ENCODE measurements at places on chromosomes 2 and 18.

DNA sequence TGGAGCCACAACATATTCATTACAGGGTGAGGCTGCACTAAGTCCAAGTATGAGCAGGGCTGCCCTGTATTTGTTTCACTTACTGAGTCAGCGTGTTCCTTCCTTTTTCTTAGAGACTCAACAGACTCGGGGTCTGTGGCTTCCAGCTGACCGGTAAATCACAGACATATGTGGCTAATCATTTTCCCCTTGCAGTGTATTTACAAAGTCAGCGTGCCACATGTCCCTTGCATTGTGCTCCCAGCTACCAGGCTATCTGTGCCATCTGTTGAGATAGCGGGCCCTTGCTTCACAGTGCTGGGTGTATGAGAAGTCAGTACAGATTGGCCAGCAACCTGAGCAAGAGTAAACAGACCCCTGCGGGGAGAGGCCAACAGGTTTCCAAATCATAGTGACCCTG lies 254.3 kb downstream of the LRRTM1 start:
- DNase-seq = peak; percentile 27

DNA sequence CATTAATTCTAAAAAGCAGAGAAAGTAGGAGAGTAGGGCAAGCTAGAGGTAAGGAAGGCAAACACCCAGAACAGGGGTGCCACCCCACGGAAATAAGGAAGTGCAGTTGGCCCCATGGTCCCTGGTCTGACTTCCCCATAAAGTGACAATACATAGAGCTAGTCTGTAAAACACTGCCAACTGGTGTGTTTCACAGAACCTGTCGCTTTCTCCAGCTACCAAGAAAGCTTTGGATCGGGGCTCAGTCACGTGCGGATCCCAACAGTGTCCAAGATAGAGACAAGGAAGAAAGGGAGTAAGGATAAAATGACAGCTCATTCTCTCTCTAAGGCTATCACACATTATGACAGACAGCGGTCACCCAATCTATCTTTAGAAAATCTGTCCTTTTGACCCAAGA lies 36.4 kb downstream of the TBC1D8 start:
- DNase-seq = no peak

DNA sequence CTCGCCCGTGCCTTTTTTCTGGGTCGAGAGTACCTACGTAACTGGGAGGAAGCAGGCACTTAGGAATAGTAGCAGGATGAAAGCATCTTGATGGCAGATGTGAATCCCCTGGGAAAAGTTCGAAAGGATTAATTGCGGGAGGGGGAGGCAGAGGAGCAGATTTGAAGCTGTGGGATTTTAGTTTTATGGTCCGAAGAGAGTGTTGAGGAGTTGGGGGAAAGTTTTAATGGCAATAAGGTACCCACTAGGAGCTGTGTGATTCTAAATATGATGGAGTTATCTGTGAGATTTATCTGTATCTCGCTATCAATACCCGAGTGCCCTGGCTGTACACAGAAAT lies 1.1 kb downstream of the AGFG1 start:
- no peak for DNase-seq

DNA sequence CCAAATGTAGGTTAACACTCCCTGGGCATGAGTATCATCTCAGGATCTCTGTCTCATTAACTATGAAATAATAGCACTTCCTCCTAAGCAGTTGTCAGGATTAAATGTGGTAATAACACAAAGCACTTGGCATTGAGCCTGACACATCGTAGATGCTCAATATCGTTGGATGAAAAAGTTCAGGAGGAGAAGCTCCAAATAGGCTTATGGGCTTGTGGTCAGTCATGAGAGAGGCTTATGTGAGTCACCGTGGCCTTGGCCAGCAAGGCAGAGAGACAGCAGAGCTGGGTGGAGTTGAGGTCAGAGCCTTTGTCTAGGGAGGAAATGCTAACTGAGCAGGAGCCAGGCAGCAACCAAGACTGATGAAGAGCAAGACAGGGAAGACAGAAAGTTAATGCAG lies 68.3 kb upstream of the PPM1B start:
- DNase-seq = peak; percentile 86

DNA sequence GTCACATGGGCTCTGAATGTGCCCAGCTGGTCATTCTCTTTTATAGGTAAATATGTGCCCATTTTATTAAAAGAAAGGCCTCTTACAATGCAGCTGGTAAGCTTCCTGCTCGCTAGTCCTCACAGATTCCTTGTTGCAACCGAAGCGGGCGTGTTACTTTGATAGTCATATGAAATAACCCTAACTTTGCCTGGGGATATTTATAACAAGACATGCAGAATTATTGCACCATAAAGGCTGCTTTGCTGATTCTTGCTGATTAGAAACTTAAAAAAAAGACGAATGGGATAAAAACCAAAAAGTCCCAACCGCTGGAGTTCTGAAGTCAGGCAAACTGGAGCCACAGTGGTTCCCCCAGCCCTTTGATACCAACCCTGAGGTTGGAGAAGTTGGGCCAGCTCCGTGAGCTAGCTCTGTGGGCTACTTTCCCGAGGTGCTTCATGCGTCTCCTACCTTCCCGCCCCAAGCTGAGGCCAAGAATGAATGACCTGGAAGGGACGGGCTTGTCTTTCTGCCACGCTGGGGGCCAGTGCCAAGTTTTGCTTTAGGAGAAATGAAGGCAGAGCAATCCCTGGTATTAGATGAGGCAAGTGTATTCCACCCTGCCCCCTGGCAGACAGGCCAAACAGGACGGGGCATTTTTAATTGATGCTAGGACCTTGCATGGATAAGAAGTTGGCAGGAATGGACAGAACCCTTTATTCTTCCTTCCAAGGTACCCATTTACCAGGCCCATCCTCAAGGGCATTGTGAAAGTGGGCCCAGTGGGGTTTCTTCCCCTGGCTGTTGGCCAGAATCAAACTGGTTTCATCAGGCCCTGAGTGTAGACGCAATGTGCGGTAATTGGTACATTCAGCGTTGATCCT lies 140.4 kb downstream of the KCTD1 start:
- DNase-seq = no peak

GRCh38 chr2:199588054-199588453 lies 130.3 kb upstream of the SATB2 start:
- DNase-seq = no peak

DNA sequence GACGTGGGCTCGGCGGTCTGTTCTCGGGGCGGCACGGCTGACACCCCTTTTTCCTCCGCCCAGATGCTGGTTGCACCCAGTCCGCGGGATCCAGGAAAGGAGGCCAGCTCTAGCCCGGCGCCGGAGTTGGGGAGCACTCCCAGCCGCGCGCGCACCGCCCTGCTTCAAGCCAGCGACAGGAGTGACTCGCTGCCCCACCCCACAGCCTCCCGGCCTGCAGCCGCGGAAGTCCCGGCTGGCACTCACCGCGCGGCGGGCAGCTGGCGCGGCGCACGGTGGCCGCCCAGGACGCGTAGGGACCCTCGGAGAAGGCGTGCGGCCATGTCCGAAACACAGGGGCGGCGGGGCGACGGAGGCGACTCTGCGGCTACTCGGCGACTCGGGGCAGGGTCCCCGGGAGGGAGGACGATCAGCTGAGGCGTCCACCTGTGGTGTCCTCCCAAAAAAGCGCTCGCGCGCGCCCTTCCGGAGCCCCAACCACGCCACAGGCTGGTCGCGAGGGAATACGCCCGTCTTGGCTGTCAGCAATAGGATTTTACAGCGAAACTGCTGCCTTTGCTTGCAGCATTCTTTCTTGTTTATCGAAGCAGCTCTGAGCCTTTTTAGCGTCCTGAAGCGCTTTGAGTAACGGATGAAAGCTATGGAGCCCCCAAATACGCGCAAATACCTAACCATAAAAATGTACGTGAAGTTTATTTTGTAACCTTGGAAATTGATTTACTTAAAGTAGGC lies at the start of gene ACADL:
TSS of gene ACADL (minus strand) at position 507 of the 732 bp plus-strand sequence. CDS start at position 323, 184 bp downstream.
- no peak for DNase-seq

DNA sequence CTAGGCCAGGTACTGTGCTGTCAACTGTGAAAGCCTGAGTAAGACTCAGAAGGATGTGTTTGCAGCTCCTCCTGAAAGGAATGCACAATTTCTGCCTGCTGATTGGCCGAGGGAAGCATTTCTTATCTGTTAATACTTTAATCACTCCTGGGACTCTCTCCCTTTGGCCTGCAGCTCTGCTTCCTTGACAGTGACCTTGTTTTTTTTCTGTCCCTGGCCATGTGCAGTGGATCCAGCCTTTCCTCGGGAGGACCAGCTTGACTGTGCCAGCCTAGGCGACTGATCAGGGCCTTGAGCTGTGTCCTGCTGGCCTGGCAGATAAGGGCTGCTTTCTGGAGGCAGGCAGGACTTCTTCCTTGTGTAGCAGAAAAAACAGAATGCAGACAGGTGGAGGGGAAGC lies 10.0 kb downstream of the RNF144A start:
- DNase-seq = no peak

DNA sequence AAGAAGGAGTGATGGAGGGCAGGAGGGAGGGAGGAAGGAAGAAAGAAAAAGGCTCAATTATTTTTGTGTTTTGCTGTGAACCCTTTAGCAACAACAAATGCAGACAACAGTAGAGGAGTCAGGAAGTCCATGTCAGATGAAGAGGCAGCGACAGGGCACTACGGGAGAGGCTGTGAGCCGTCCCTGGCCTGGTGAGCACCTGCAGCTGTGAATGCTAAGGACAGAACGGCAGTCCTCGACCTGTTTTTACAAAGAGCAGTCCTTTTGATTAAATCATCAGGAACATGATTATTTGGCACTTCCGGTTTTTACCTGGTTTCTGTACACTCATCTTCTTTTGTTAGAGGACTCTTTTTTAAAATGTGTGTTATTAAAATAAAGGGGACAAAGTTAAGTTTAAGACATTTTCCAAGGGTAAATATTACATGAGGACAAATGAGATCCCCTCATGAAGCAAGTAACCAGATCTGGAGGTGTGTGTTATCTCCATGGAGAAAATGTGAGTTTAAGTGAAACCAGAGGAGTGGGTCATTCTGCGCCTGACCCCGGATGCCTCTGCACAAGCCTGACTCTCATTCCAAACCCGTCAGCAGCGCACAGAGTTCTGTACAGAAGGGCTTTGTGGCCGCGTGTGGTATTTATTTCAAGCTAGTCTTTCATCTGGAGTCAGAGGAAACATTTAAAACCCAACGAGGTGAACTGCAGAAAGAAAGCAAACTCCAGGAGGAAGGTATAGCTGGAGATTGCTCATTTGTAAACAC lies 492.5 kb downstream of the SOX11 start:
- DNase-seq = peak; percentile 80

- no peak for DNase-seq
These were observed 63.0 kb downstream of the PPP1R1C start for GRCh38 chr2:182048621-182049020.

DNA sequence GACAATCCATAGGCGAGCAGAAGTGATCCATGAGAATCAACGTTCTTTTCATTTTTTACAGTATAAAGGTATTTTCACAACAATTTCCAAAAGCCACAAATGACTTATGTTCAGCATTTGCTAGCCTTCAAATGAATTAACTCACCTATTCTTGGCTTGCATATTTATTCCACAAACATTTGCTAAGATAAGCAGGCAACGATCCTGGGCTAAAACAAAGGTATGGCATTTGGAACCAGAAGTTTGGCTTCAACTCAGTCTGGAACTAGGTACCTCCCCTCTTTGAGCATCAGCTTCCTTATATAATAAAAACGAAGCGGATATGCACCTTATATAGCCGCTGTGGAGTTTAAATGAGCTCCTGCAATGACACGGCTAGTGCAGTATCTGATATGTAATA lies 20.5 kb downstream of the CYRIA start:
- DNase-seq = no peak

DNA sequence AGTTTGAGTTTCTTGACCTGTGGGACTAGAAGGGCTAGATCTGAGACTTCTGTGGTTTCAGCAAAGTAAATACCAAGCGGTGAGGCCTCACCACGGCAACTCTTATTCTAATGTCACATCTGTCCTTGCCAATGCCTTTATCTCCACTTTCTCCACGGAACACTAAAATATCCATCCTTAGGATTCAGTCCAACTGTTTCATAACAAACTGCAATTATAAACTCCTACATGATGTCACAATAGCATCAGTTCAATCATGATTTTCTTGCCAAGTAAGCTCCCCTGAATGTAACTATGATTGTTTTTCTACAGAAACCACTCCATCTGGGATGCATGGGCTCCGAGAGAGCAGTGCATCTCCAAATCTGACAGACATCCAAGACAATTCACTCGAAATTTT lies 79.6 kb downstream of the LRATD1 start:
- DNase-seq = no peak

- DNase-seq = no peak
These were observed 39.7 kb downstream of the HPCAL1 start for GRCh38 chr2:10342245-10342951.

GRCh38 chr18:6328621-6329010 lies 86.1 kb downstream of the L3MBTL4 start:
- DNase-seq = no peak

DNA sequence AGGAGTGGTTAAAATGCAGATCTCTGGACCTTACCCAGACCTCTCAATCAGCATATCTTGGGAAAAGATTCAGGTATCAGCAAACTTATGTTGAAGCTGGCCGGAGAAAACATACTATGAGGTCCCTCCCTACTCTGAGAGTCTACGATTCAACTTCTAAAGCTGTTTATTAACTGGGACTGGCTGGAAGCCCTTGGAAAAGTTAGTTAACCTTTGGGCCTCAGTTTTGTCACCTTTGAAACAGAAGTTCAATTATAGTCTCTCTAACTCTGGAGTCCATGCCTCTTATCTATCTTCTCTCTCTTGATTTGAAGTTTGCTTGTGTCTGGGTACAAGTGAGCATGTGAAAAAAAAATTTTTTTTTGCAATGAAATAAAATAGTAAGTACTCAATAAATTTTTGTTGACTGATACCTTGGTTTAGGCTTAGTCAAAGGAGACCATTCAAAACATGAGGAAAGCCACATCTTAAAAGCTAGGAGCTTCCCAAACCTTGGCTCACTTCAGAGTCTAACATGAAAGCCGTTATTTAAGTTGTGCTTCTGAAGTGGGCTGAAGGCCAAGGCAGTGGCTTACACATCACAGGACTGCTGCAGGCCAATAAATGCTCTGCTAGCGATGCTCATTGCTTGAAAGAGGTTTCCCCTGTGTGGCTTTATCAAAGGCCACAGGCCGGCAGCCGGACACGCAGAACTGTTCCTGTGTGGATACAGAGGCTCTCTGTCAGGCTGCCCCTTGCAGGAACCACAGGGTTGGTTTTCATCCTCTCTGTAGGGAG lies 110.6 kb upstream of the FAM136A start:
- DNase-seq = no peak

Measured in fibroblast of upper back skin (primary cell).